ENCODE measurements at places on chromosomes 7 and 10. TPM values are rescaled to one million over a fixed set of nuclear protein-coding genes. Genes with fewer than 3 reads are reported as not detected.

The BAMBI gene
- polyA plus RNA-seq, result 6.0 TPM

The CTAGE15 gene
- not detected for polyA plus RNA-seq

The WDR86 gene
- polyA plus RNA-seq, result 0.04 TPM

The ACSM6 gene
- polyA plus RNA-seq, result not detected

The TRIM50 gene
- polyA plus RNA-seq, result not detected

The PALD1 gene
- 0.10 TPM for polyA plus RNA-seq

The C10orf95 gene
- polyA plus RNA-seq, result not detected

The LMTK2 gene
- 3.8 TPM for polyA plus RNA-seq

The SLC26A4 gene
- 0.12 TPM for polyA plus RNA-seq

The IQUB gene
- 0.05 TPM for polyA plus RNA-seq

DNA sequence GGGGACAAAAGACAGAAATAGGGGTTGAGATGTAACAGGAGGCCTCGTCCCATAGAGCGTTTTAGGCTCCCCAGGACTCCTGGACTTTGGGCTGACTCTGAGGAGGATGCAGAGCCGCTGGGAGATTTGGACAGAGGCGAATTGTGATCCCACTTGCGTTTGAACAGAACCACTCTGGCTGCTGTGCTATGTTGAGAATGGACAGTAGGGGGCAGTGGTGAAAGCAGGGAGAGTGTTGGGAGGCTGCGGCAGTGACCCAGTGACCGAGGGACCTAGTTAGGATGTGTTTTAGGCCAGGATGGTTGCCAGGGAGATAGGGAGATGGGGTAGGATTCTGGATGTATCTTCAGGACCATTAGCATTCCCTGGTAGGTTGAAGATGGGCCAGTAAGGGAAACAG is 271.6 kb downstream of the CCDC3 start:
- no peak for DNase-seq

DNA sequence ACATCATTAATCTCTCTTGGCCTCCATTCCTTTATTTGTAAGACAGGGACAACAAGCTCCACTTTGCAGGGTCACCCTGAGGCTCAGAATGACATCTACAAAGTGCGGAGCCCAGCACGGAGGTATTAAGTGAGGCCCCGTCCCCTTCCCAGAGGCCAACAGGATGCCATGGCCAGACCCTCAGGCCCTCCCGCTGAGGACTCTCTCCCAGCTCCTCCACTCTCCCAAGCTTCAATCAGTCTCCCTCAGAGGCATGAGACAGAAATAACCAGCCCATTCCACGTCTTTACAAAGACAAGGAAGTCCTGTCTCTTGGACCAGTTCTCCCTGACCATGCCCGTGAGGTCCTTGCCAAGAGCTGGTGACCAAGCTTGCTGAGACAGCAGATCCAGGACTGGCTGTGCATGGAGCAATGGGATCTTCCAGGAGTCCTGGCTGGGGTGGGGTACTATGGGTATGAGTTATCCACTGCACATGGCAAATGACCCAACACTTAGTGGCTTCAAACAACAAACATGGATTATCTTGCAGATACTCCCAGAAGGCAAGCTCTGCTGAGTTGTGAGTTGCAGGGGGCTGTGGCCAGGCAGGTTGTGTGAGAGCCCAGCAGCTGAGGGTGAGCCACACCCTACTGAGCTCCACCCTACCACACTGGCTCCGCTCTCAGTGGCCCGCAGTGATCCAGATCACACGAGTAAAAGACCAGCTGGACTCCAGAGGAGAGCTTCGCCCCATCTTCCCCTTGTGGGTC is 4.3 kb upstream of the PPIF start:
- no peak for DNase-seq

GRCh38 chr7:16961641-16962040 is 79.9 kb upstream of the AGR3 start:
- peak; percentile 77 for DNase-seq

GRCh38 chr7:17255926-17256325 is 42.5 kb upstream of the AHR start:
- no peak for DNase-seq

DNA sequence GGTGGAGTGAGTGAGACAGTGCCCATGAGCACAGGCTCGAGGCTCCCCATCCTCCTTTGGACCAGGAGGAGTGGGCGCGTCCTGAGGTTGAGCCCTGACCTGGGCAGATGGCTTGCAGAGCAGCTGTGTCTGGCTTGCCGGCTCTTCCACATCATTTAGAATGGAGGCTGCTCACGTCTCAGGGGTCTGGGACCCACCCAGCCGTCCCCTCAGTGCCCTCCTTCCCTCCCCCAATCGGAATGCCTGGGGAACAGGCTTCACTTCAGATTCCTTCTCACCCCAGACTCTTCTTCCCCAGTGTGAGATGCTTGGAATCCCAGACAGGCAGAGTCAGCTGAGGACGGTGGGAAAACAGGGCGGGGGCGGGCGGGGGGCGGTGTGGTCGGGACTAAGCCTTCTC is 968.6 kb upstream of the ZNF722 start:
- no peak for DNase-seq

GRCh38 chr7:37728747-37729146 is 45.2 kb downstream of the GPR141 start:
- DNase-seq, result no peak

- no peak for DNase-seq
Measured at GRCh38 chr7:70241536-70242175, 643.4 kb downstream of the AUTS2 start.

GRCh38 chr10:118763202-118763988 is 8.6 kb upstream of the CACUL1 start:
- DNase-seq, result no peak

GRCh38 chr7:16587790-16588189 is 57.8 kb downstream of the ANKMY2 start:
- DNase-seq, result no peak

GRCh38 chr7:95190515-95190914 is 133.8 kb downstream of the PON1 start:
- no peak for DNase-seq

GRCh38 chr7:101251871-101252659 is 7.2 kb upstream of the FIS1 start:
- peak; percentile 81 for DNase-seq

DNA sequence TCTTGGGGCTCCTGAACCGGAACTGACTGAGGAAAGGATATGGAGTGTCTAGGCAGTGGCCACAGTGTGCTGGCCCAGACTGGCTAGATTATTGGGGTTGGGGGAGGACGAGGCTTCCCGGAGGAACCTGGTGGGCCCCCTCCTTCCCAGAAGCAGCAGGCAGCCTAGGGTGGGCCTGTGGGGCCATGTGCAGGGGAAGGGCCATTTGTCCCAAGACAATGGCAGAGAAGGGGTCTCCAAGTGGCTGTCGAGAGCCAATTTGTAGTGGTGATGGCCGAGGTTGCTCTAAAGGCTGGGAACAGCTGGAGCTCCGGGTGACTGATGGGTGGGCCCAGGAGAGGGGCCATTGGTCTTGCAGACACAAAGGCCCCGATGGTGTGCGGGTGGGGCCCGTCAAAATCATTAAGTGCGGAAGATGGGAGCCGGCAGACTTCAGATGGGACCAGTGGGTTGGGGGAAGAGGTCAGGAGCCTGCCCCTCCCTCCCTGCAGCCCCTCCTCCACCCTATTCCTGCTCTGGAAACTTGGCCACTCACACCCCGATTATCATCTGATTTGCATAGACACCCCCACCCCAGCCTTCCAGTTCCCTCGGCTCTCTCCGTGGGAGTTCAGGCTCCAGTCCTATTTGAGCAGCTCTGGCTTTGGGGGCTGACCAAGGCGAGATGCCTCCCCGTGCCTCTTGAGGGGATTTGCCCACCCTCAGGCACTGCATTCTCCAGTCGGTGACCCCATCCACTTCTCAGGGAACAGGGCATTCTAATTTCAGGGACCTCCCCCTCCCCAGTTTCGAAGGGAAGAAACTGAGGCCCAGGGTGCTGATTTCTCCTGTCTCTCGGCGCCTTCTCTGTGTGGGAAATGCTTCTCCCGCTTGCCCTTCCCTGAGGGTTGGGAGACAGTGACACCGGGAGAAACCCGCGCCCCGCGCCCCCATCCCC is 36.0 kb upstream of the PAX2 start:
- no peak for DNase-seq

DNA sequence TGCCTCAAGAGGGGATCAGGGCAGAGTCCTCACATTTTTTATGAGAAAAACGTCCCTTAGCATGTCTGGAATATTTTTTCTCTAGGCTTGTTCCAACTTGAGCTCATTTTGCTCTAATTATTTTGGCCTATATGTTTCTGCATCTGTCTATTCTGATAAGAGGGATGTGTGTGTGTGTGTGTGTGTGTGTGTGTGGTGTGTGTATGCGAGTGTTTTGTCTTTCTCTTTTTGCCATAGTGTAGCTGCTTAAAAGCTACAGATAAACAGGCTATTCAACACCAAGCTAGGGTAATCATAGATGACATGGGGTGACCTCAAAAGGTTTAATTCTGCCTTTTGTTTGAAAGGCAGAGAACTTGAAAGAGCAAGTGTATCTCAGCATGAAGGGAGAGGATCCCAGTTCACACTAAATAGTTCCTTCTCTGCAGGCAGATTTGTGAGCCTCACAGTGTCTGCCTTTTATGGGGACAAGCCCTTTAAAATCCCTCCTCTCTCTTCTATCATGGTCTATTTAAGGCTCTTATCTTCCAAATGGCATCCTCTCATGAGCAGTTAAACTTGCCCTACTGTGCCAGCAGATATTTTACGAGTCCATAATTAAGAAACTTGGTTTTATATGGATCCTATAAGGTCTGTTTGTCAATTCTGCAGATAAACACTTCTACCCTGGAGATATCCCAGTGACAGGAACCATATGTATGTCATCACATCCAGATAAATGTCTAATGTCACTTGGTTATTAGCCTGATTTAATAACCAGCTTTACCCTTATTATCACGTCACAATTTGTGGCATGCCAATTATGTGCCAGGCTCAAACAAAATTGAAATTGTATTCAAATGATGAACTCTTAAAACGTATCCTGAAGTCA is 202.9 kb upstream of the MTPN start:
- DNase-seq, result no peak

- no peak for DNase-seq
Measured at GRCh38 chr10:78319371-78319770, 285.7 kb downstream of the RPS24 start.

DNA sequence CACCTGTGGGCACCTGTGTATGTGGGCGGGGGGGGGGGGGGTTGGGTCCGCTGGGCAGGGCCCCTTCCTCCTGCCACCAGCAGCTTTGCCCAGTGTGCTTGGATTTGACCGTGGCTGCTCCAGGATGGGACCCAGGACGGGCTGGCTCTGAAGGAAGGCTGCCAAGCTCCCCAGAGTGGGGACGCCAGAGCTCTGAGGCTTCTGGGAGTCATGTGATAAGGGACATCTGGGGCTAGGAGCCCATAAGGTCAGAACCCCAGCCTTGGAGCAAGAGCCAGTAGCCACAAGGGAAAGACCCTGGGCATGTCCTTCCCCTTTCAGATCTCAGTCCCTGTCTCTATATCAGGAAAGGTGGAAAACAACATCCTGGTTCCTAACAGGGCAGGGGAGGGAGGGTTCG is 21.8 kb upstream of the AMZ1 start:
- DNase-seq, result no peak

DNA sequence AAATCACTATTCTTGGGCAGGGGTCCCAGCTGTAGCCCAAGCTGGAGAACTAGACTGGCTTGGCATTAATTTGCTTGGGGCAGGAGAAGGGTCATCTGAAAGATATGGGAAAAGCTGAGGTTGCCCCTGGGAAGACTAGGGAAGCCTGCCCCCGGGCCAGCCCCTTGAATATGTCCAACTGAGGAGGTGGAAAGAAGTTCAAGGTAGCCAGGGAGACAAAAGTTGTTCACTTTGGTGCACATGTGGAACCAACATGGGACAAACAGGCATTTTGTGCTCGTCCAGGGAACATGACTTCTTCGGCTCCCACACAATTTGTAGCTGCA is 1.4 kb upstream of the LRRC61 start:
- no peak for DNase-seq

DNA sequence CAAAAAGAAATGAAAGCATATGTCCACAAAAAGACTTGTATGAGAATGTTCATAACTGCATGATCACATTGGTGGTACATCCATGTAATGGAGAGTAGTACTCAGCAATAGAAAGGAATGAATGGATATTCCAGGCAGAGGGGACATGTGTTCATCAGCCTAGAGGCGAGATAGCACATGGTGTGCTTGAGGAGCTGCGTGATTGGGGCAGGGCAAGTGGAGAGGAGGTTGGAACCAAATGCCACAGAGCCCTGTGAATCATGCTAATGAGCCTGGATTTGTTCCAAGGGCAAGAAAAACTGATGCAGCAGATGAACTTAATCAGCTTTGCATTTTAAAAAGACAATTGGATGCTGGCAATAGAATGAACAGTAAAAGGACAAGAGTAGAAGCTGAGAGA is 73.3 kb downstream of the C10orf90 start:
- DNase-seq, result no peak

- DNase-seq, result no peak
Measured at GRCh38 chr7:35792472-35792871, 8.4 kb upstream of the SEPTIN7 start.

- DNase-seq, result no peak
Measured at GRCh38 chr10:103544657-103545310, 51.3 kb downstream of the NEURL1 start.

Data from BJ (cell line).